ENCODE measurements at places on chromosomes 12 and 14. TPM values are rescaled to one million over a fixed set of nuclear protein-coding genes. Genes with fewer than 3 reads are reported as not detected.

FGF23 gene
- total RNA-seq = not detected

DNA sequence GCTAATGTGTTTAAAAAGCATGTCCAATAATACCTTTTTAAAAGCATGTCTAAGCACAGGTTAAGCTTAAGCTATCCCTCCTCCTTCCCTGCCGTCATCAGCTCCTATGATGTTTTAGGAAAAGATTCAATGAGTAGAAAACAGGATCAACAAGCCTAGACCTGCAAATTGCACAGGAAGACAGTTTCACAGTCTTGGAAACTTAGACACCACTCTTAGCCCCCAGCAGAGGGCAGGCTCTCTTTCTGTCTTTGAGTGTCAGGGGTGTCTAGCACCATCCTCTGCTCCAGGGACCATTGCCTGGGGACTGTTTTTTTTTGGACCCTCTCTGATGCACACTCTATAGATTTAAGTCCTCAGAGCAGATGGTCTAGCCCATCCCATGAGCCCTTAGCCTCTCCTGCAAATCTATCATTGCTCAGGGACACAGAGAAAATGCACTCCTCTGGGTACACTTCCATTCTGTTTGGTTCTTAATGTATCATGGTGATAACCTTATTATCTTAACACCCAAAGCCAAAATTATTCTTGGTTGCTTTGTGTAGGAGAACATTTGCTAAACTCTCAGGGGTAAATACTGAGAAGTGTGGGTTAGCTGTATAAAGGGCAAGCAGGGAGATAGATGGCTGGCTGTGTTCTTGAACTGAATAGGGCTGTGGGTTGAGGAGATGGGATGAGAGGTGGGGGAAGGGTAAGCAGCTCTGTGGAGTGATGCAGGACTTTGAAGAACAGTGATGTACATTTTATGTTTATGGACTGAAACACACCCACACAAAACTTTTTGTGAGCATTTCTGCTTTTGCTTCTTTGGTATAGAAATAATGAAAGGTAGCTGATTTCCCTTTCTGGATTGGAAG is 259.9 kb upstream of the DDHD1 start:
- DNase-seq = no peak

TCL1B gene
- not detected for total RNA-seq

DNA sequence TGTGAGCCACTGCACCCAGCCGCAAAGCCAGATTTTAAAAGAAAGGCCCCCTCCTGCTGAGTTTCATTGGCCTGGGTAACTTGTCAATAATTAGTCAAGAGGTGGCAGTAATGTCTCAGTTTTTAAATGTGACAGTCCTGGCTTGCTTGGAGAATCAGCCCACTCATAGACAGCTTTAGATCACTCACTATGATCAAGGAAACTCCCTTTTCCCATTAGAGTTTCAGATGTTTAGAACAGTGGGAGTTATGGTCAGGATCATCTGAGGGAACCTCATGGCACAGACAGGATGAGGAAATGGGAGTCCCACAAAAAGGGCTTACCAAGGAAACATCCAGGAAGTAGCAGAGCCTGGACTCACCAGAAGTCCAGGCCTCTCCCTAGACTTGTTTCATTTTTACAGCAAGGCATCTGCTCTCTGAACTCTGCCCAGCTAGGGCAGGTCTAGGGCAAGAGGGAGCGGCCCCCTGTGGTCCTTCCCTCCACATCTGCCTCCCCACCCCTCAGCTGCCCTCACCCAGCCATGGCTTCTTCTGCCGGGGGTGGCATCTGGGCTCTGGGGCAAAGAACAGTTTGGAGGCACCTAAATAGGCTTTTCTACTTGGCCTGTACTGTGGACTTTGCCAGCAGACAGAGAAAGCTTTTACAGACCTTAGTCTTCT is 11.2 kb downstream of the BCL2L14 start:
- no peak for DNase-seq

DDX23 gene
- total RNA-seq = 89.9 TPM
